ENCODE measurements at places on chromosomes 11 and 22.

GRCh38 chr11:109264128-109264527, 157.9 kb upstream of the C11orf87 start:
- no peak for DNase-seq

DNA sequence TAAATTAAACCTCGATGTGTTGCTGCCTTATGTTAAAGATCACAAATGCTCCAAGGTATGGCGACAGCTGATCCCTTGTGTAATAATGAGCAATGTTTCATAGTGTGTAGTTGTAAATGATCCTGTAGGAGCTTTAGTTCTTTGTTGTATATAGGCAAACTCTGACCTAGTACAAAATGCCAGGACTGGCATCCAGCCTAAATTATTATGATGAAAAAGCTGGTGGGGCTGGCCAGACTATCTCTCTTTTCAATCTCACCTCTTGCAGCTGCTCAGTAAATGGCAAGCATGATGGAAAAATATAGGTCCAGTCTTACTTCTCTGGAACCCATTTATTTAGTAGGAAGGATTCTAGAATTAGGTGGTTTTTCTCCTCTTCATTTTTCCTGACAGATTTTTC, 345.1 kb upstream of the C11orf87 start:
- DNase-seq: no peak

DNA sequence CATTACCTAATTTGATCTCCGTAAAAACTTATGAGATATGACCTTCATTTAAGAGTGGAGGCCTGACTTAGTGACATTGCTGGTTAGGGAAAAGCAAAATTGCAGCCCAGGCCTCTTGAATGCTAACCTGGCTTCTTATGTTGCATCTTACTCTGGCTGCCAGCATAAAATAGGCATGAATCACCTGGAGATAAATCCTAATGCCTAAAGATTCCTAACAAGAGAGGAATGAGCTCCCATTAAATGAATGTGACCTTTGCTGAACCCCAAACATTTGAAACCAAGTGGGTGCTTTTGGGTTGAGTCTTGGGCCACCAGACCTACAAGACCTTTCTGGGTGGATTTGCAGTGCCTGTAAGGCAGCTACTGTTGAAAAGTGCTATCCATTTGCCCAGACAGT, 1145.6 kb upstream of the TENM4 start:
- DNase-seq: no peak

- DNase-seq: no peak
Observed at GRCh38 chr11:79392161-79392560, 48.7 kb downstream of the TENM4 start.

GRCh38 chr11:118002541-118003423, 16.6 kb downstream of the IL10RA start:
- DNase-seq: no peak

DNA sequence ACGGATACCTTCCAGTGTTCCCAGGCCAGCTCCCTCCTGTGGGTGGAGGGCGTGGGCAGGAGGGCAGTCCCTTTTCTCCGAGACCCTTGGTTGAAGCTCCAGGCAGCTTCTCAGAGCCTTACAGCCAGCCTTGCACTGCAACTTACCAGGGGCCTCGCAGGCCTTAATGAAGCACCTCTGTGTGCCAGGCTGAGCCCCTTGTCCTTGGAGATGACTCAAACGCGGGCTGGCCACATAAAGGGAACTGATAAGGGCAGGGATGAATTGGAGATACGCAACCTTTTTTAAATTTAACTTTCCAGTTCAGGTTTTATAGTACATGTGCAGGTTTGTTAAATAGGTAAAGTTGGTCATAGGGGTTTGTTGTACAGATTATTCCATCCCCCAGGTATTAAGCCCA, 72.7 kb downstream of the WNT7B start:
- DNase-seq: no peak

DNA sequence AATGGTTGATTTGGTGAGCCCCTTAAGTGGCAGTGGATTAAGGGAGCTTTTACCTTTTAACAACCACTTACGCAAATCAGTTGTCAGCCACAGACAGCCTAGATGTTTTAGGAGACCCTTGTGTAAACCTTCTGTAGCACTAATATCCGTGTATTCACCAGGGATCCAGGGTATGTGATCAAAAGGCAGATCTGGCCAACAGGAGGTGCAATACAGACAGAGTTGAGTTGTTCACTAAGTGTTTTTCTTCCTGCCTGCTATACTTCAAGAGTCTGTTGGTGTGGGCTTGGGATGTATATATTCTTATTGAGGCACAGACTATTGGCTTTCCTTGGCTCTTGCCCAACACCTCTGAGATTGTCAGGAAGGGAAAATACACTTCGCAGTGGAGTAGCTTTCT, 175.1 kb downstream of the FAT3 start:
- DNase-seq: peak; percentile 1

DNA sequence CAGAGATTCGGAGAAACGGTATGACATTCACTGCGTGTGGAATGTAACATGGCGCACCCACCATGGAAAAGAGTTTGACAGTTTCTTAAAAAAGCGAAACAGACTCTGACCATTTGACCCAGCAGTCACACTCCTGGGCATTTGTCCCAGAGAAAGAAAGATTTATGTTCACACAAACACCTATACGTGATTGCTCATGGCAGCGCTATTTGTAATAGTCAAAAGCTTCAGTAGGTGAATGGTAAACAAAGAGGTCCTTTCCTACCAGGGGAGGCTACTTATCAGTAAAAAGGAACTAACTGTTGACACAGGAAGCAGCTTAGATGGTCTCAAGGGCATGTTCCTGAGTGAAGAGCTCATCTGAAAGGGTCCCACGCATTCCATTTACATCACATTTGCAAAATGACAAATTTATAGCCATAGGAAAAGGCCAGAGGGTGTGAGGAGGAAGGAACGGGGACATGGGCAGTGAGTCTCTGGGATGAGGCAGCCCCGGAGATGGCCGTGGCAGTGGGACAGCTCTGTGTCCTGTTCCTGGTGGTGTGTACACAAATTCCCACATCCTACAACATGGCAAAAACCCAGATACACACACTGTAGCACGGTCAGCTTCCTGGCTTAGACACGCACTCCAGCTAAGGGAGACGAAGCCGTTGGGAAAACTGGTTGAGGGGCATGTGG, 14.6 kb upstream of the KRTAP5-6 start:
- no peak for DNase-seq

DNA sequence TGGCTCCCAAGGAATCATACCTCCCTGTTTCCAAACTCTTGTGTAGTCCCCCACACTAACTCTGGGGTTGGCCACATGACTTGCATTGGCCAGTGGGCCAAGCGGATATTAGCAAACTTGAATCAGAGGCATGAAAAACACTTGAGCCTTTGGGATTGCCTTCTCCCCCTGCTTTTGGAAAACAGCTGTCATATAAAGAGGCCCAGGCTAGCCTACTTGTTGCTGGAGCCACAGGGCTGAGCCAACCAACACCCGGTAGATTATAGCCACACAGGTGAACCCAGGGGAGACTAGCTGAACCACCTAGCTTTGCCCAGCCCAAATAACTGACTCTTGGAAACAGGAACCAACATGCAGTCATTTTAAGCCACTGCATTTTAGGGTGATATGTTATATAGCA, 354.8 kb downstream of the TENM4 start:
- DNase-seq: no peak

GRCh38 chr11:63770763-63771162, 2.2 kb upstream of the ZFTA start:
- DNase-seq: no peak

DNA sequence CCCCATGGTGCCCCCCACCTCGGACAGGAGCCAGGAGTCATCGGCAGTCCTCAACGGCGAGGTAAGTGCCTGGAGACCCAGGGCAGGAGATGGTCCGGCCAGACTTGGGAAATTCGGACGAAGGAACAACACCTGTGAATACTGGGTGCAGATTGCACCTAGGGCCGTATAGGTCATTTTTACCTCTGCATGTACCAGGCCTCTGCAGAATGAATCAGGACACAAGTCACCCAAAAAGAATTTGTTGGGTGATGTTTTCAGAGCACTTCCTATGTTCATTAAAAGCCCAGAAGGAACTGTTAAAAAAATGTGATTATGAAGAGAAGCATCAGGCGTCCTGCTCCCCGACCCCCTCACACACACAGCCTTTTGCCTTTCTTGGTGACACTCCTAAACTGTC, 93.9 kb downstream of the C11orf91 start:
- no peak for DNase-seq

DNA sequence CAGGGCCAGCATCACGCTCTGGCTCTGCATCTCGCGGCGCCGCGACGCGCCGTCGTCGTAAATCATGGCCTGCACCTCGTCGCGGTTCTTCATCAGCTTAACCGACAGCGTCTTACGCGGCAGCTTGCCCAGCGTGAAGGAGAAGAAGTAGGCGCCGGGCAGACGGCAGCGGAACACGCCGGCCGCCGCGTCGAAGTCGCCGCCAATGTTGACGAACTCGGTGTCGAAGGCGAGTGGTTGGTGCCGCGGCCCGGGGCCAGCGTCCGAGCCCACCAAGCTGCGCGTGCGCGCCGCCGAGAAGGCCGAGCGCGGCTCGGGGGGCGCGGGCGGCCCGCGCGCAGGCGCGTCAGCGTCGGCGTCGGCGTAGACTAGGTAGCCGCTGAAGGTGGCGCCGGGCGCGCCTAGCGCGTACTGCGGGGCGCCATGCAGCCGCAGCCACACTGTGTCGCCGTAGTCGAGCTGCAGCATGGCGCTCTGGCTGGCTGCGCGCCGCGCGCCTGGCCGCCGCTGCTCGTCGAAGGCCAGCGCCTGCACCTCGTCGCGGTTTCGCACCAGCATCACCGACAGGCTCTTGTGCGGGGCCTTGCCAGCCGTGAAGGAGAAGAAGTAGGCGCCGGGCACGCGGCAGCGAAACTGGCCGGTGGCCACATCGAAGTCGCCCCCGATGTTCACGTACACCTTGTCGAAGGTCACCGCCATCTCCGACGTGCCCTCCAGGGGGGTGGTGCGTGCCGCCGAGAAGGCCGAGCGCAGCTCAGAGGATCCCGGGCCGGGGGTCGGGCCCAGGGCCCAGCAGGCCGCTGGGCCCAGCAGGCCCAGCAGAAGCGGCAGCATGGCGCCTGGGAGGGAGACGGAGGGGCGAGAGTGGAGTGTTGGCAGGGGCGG, 3.7 kb downstream of the FAM180B start:
- no peak for DNase-seq

GRCh38 chr22:49968831-49969661, 8.5 kb downstream of the PIM3 start:
- no peak for DNase-seq

- DNase-seq: peak; percentile 45
Observed at GRCh38 chr22:20429254-20430100, 8.1 kb downstream of the SCARF2 start.

GRCh38 chr22:44570476-44571445, 72.7 kb upstream of the RTL6 start:
- no peak for DNase-seq

- DNase-seq: no peak
Observed at GRCh38 chr11:126687477-126687876, 313.1 kb downstream of the KIRREL3 start.

GRCh38 chr11:63564056-63564774, 1.0 kb upstream of the PLAAT2 start:
- peak; percentile 51 for DNase-seq

DNA sequence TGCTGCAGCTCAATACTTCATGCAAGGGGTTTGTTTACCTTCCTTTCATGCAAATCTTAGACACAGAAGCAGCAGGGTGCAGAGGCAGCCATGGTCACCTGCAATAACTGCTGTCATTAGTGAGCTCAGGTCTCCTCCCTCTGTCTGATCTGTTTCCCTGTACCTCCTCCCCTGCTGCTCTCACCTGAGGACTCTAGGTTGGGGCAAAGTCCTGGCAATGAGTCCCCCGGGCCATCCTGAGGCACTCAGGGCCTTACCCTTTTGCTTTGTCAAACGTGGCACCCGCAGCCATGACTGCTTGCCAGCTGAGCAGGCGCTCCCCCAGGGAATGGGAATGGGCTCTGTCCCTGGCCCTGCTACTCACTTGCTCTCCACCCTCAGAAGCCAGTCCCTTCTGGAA, 3.9 kb downstream of the LRRC10B start:
- DNase-seq: no peak

DNA sequence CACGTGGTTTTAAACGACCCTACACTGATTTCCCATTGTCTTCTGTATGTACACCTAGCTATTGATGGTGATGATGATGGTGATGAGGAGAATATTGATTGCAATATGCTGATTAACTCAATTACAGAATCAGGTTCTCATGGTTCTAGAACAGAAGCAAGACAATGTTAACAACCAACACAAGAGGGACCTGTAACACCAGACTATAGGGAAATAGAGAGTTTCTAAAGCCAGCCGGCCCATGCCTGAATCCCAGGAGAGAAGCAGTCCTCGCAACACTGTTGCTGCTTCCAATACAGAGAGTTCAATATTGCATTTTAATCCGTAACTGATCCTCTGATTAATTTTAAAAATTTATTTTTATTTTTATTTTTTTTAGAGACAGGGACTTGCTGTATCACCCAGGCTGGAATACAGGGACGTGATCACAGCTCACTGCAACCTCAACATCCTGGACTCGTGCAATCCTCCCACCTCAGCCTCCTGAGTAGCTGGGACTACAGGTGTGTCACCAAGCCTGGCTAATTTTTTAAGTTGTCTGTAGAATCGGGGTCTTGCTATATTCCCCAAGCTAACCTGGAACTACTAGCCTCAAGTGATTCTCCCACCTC, 22.2 kb upstream of the UBASH3B start:
- DNase-seq: peak; percentile 67

- no peak for DNase-seq
Observed at GRCh38 chr11:5929571-5930368, 12.3 kb upstream of the OR56A3 start.

GRCh38 chr11:17634776-17635550, 84.4 kb upstream of the MYOD1 start:
- DNase-seq: no peak

DNA sequence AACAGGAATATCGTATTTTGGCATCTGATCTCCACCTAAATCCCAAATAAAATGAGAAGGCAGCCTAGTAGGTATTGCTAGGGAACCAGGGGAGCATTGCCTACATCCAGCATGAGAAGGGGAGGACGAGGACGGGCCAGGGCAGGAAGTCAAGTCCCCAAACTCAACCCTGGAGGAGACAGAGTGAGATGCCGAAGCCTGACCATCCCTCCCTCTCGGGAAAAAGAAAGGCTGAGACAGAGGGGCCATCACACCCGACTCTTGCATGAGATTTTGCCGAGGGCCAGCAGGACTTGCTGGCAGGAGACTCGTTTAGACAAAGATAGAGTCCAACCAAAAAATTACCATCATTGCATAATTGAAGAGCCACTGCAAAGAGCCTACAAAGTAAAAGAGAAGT, 50.2 kb upstream of the SPATA19 start:
- DNase-seq: no peak

- no peak for DNase-seq
Observed at GRCh38 chr11:125365196-125365931, 130.7 kb downstream of the FEZ1 start.

GRCh38 chr11:108970221-108970991, 305.5 kb downstream of the DDX10 start:
- DNase-seq: no peak

DNA sequence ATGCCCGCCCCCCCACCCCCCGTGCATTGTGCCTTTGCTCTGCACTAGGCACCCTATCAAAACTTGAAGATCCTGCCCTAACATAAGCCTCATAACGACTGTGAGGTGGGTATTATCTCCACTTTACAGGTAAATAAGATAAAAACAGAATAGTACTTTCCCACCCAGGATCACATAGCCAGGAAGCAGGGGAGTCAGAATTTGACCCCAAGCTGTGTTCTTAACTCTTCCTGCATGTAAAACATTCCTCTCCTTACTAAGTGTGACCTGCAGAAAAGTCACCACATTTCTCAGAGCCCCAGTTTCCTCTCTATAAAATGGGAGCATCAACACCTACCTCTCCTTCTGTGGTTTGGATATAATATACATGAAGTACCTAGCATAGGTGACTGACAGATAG, 18.2 kb upstream of the ANKK1 start:
- no peak for DNase-seq

GRCh38 chr11:110424775-110425444, 4.8 kb upstream of the FDX1 start:
- DNase-seq: no peak
